Stimulated activated CD4-positive, alpha-beta T cell treated with anti-CD3 and anti-CD28 coated beads, Interleukin-15, amount 100 ng/mL, for 1 hour (primary cell): ENCODE measurements at places on chromosomes 4 and X.

DNA sequence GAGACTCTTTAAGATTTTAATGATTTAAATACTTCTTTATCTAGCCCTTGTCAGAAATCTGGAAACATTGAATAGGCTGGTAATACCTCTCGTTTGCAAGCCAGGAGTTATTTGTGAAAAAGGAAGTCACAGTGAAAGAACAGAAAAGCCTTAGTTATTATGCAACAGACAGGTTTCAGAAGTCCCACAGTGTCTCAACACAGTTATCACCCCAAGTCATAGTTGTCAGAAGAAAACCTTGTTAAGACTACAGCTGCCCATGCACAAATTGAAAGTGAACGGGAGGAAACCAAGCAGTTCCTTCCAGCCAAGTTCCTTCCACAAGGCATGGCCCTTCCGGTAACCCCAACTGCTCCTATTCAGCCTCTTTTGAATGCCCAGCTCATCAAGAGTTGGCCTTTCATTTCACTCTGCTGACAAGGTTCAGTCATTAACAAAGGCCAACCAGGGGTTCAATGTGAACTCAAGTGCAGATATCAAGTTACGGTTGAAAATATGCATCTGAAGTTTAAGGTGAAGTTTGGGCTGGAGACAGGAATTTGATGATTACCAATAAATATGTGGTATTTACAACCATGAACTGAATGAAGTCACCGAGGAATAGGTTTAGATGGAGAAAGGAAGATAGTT lies 15.6 kb downstream of the ALPK1 start:
- no peak for DNase-seq

GRCh38 chrX:129693354-129693753 lies 38.6 kb upstream of the APLN start:
- DNase-seq = no peak

- DNase-seq = no peak
Observed at GRCh38 chrX:15204130-15204751, 65.6 kb downstream of the ASB9 start.

GRCh38 chr4:85733798-85734197 lies 258.8 kb downstream of the ARHGAP24 start:
- no peak for DNase-seq

GRCh38 chrX:148784137-148784536 lies 283.7 kb downstream of the AFF2 start:
- no peak for DNase-seq

- DNase-seq = no peak
Observed at GRCh38 chrX:153726286-153727122, 1.8 kb downstream of the ABCD1 start.

DNA sequence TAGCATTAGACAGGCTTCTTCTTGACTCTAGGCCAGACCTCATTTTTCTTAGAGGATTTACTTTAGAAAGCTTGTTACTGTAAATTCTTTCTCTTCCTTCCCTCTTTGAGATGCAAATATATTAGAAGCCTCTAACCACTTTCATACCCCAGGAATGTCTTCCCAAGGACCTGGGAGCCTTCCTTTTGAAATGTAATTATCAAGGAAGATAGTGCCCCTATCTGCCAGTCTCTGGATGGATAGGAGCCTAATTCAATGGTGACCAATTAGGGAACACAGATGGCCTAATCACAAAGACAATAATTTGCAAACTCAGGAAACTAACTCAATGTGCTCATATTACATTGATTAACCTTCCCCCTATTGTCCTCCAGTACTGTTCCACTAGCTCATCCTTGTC lies 145.6 kb upstream of the DCAF8L1 start:
- no peak for DNase-seq

GRCh38 chr4:98289375-98289774 lies 28.2 kb downstream of the RAP1GDS1 start:
- DNase-seq = no peak

- DNase-seq = no peak
Observed at GRCh38 chr4:80197601-80198440, 518 bp downstream of the PRDM8 start.

DNA sequence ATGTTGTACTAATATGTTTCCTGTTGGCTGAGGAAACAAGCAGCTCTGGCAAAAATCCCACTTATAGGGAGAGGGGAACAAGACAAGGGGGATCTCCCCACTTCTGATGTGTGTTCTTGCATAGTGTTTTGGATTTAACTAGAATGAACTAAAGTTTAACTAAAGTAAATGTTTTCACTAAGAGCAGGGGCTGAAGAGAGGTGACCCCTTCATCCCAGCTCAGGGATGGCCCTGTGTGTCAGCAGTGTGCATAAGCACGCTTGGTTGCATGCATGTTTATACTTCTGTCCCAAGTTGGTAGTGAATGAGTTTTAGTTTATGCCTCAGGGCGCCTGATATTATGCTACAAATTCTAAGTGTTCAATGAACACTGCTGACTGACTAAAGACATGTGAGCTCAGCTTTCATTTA lies 169.4 kb downstream of the MGST2 start:
- DNase-seq = no peak

DNA sequence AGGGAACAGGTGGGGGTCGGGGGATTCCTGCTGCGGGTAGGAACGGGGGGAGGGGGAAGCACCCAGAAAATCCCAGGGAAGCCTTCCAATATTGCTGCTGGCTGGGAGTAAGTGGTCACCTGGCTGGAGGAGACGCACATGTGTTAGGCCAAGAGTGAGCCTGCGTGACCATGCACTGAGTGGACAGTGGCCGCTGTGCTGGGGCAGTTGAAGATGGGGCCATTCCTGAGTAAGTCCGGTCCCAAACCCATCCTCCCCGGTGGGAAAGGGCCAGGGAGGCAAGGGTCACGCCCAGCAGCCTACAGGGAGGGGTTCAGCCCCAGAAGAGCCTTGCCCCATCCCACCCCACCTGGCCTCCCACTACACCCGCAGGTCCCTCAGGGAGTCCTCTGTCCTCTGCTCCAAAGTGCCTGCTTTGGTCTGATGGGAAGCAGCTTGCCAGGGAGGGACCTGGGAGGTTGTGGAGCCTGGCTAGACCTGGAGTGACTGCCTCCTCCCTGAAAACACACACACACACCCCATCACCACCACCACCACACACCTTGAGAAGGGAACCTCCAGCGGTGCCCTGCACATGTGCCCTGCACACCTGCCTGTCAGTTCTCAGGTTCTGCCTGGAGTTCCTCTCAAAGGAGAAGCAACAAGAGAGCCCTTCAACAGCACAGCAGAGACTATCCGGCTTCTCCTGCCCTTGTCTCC lies 6.1 kb downstream of the L1CAM start:
- DNase-seq = no peak

GRCh38 chrX:130654409-130654950 lies 248.5 kb downstream of the ENOX2 start:
- no peak for DNase-seq

- DNase-seq = no peak
Observed at GRCh38 chrX:110159865-110160264, 157.0 kb downstream of the TMEM164 start.

DNA sequence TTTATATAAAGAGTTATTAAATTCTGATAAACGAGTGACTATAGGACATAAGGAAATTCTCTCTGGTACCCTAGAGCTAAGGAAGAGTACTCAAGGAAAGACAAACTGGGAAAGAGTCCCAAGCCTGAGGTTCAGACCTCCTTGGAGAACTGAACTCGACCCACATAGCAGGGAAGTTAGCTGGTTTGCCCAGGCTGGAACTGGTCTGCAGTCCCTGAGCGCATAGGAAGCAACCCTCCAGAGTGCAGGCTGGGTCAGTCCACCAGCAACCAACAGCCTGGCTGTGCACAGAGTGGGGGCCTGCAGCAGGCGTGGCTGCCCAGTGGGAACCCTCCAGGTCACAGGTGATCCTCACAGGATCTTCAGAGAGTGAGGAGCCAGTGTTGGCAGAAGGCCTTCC lies 114.1 kb downstream of the SOWAHB start:
- no peak for DNase-seq

- DNase-seq = no peak
Observed at GRCh38 chr4:65868096-65868824, 198.0 kb upstream of the EPHA5 start.

- DNase-seq = no peak
Observed at GRCh38 chr4:32261196-32261595, 1541.0 kb downstream of the PCDH7 start.

DNA sequence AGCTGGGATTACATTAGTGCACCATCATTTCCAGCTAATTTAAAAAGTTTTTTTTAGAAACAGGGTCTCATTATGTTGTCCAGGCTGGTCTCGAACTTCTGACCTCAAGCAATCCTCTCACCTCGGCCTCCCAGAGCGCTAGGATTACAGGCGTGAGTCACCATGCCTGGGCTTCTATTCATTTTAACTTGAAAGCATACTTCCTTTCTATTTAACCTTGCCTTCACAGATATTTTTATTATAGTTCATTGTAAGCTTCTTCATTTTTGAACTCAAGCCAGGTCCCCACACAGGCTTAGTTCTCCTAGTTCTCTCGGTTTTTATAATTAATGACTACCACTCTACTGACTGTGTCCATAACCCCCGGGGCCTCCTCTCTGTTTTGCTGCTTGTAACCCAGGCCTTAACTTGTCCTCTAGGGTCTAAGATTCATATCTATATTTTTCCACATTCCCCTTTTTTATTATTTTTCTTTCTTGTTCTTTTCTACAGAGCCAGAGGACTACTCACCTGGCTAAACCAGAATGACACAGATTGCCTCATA lies 50.7 kb downstream of the SNX12 start:
- DNase-seq = no peak

- DNase-seq = no peak
Observed at GRCh38 chrX:82127228-82128123, 925.6 kb downstream of the SH3BGRL start.

GRCh38 chr4:126268106-126268505 lies 953.4 kb downstream of the FAT4 start:
- DNase-seq = no peak

- no peak for DNase-seq
Observed at GRCh38 chr4:126213996-126214395, 899.2 kb downstream of the FAT4 start.

GRCh38 chrX:142637206-142637605 lies 388.5 kb upstream of the SPANXN4 start:
- no peak for DNase-seq

GRCh38 chrX:152817078-152817764 lies 13.3 kb downstream of the CETN2 start:
- DNase-seq = no peak

DNA sequence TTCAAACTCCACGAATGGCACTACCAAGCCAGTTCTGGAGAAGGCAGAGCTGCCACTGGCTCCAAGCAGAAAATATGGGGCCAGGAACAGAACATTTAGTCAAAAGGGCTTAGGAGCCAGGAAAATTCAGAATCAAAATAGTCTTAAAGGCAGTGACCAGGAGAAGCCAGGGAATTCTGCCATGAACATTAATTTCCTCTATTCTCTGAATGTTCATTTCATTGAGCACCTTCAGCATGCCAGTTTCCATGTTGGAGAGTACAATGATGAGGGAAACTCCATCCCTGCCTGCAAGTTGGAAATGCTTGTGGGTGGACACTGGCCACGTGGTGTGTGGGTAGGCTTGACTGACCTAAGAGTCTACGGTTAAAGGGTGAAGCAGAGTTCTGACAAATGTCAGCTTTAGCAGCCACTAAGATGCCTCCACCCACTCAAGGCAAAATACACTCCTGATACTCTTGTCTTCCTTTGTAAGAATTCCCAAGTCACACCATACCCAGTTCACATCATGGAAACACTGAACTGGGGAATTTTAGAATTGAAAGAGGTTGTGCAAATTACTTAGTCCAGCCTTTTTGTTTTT lies 190.1 kb upstream of the C1QTNF7 start:
- no peak for DNase-seq

GRCh38 chr4:13371048-13371447 lies 113.1 kb downstream of the RAB28 start:
- DNase-seq = no peak

DNA sequence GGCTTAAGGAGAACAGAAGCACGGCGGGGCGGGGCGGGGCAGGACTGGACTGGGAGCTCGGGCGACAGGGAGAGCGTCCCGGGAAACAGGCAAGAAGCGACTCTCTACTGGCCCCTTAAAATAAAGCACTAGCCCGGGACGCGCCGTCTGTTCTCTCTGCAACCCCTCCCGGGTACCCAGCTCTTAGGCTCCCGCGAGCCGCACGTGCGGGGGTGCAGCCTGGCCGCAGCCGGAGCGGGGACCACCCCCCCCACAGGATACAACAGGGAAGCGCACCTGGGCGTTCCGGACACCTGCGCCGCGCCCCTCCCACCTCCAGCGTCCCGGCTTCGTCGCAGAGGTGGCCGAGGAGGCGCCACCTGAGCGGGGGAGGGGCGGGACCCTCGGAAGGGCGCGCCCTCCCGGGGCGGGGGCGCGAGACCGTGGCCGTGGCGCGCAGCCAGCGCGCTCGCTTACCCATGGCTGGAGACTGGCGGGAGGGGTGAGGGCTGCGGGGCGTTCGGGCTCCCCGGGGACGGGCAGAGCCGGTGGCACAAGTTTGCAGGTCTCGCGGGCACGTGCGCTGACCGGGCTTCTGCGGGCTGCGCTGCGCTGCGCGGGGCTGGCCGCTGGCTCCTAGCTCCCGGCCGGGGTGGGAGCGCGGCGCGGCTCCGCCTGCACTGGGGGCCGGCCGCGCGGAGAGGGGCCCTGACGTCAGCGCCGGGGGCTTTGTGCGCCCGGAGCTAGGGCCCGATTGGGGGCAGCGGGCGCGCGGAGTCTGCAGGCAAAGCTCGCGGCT lies 91.5 kb downstream of the GEMIN8 start:
- no peak for DNase-seq

DNA sequence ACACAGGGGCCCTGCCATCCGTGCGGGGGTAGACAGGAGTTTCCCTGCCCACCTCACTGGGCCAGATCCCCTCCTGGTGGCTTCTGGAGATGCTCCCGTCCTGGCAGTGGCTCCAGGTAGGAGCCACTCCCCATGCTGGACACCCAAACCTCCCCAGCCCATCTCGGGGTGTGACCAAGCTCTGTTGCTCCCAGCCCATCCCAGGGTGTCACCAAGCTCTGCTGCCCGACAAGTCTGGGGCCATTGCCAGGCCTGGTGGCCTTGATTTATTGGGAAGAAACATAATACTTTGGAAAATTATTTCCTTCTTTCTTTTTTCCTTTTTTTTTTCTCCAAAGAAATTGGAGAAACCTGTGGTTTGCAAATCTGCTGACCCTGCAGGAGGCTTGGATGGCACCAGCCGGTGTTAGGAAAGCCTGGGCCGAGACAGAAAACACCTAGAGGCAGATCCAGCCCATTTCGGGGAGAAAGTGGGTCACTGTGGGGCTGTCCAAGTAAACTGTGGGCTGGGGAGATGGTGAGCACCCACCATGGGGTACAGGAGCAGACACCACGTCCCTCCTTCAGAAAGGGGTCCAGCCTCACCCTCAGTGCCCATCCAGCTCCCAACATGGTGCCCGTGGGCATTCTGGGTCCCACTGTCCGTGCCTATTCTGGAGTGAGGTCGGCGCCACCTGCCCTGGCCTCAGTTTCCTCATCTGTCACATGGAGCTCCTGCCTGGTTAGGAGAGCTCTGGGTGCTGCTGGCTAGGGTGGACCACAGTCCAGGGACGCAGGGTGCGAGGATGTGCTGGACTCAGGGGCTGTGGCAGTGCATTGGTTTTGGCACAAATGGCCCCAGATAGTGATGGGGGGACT lies 59.4 kb upstream of the ADRA2C start:
- no peak for DNase-seq
